CD4-positive, alpha-beta T cell treated with Interleukin-17A for 1 hour (primary cell): ENCODE measurements at places on chromosomes 1 and 21.

DNA sequence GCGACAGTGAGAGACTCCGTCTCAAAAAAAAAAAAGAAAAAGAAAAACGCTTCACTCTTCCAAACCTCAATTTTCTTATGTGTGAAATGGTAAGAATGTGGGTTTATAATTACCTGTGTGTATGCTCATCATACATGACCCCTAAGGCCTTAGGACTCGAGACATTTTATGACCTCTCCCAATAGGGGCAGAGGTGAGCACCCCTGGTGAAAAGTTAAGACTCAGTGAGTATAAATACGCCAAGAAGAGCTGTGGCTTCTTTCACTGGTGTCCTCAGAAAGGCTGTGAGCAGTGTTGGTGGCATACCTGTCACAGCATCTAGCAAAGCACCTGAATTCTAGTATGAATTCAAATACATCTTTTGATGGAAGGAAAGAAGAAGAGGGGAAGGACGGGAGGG, 7.8 kb upstream of the FCMR start:
- no peak for DNase-seq

GRCh38 chr1:232218955-232219865, 410.7 kb downstream of the SIPA1L2 start:
- DNase-seq: no peak

GRCh38 chr1:147640553-147641165, 29.7 kb downstream of the ACP6 start:
- peak; percentile 83 for DNase-seq

DNA sequence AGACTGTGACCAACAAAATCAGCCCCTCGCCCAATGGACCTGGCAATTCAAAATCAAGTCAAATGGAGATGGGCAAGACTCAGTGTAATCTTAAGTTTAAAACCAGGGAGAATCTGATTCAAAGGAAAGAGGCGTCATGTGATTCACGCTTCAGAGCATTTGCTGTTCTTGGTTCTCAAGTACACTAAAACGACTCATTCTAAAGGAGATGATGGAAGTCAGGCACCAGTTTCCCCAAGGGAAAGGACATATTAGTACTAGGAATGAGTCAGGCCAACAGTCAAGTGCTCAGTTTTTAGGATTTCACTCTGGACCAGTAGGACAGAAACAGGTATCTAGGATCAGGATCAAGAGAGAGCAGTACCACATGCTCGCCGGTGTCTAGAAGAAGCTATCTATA, 429.6 kb downstream of the PLPP3 start:
- no peak for DNase-seq
